ENCODE measurements at places on chromosomes 7 and 10. TPM values are rescaled to one million over a fixed set of nuclear protein-coding genes. Genes with fewer than 3 reads are reported as not detected.

Gene LIPK
- not detected for total RNA-seq

Gene LIMK1
- 79.3 TPM for total RNA-seq

Gene ITIH2
- total RNA-seq = not detected

GRCh38 chr7:131272086-131272485 is 55.6 kb upstream of the MKLN1 start:
- DNase-seq = no peak

- no peak for DNase-seq
These were observed 1.8 kb upstream of the DDX50 start for GRCh38 chr10:68899186-68899745.
